Activated naive CD8-positive, alpha-beta T cell treated with anti-CD3 and anti-CD28 coated beads for 36 hours (primary cell): ENCODE measurements at places on chromosomes 6 and 20. TPM values are rescaled to one million over a fixed set of nuclear protein-coding genes. Genes with fewer than 3 reads are reported as not detected.

DNA sequence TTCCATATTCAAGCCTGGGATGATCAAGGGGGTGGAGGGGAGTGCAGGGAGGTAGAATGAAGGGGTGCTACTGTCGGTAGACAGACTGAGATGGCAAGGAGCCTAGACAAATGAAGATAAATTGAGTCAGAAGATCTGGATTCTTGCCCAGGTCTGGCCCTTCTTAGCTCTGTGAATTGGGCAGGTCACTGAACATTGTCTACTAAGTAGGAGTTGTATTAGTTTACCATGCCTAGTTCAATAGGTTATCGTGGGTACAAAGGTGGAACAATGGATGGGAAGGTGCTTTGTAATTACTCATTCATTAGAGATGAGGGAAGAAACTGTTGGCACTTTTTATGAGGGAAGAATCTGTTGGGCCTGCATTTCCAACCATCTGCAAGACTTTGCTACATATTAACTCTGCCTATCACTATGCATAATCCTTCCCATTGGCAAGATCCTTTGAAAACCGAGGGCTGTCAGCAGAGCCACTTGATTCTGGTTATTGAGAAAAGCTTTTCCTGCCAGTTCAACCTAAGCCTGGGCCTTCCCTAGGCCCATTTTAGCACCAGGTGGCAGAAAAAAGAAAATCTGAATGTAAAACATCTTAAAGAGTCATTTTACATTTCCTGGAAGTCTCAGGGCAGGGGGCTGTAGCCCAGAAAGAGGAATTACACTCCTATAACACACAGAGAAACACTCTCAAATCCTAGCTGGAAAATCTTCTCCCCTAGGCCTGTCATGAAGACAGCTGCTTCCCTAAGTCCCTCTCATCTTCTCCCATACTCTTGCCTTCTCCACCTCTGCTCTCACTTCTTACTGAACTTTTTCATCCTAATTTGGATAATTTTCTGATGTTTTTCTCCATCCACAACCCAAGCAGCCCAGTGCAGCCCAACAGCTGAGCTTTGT, 103.5 kb downstream of the CD24 start:
- no peaks in the 10 kb centered on the region for H3K4me1 ChIP-seq
- H3K27me3 ChIP-seq = no peaks in the 10 kb centered on the region
- H3K36me3 ChIP-seq = no peaks in the 10 kb centered on the region
- H3K4me3 ChIP-seq = no peak overlapping the region
- no peak overlapping the region for H3K27ac ChIP-seq

HLA-DMA gene
- total RNA-seq = 16.9 TPM

DNA sequence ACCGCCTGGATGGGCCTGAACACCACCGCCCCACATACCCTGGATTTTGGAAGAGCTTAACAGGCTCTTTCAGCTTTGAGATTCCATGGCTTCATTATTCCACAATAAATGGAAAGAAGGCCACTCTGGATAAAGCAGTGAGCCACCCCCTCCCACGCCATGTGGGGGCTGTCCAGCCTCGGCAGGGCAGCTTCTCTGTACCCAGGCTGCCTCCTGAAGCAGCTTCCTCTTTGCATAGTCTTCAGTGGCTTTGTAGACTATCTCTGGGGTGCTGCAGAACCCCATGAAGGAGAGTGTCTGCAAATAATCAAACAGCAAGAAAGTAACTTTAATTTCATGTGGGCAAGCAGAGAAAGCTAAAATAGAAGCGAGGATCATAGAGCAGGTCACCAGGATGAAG, 96.6 kb upstream of the NXT1 start:
- peaks cover 2% of the 10 kb centered on the region for H3K4me1 ChIP-seq
- H3K36me3 ChIP-seq = no peaks in the 10 kb centered on the region
- no peak overlapping the region for H3K4me3 ChIP-seq

LPIN3 gene
- 1.4 TPM for total RNA-seq

- DNase-seq = no peak
- no peak overlapping the region for H3K27ac ChIP-seq
- H3K4me3 ChIP-seq = no peak overlapping the region
- no peaks in the 10 kb centered on the region for H3K36me3 ChIP-seq
Measured at GRCh38 chr20:46708172-46708860, 1.1 kb upstream of the SLC2A10 start.

DNA sequence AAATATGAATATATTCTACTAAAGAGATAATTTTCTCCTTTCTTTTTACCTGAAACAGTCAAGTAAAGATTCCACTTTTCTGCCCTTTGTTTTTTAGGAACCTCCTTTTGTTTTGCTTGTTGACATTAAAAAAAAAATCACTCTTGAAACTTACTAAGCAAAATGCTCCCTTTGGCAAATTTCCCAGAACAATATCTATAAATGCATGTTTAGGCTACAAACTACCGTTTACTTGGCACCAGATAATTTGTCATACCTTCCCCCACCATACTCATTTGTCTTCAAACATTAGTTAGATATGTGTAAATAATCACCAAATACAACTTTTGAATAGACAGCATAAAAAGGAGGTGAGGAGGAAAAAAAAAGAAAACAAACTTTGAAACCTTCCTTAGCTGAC, 604.7 kb downstream of the RFPL4B start:
- H3K27ac ChIP-seq = no peak overlapping the region
- no peaks in the 10 kb centered on the region for H3K36me3 ChIP-seq

GRCh38 chr6:138307352-138307751, 70.4 kb upstream of the SMIM28 start:
- no peak overlapping the region for H3K4me3 ChIP-seq
- H3K27ac ChIP-seq = no peak overlapping the region
- H3K36me3 ChIP-seq = no peaks in the 10 kb centered on the region
- DNase-seq = no peak
- no peaks in the 10 kb centered on the region for H3K4me1 ChIP-seq

PDE10A gene
- total RNA-seq = not detected

GRCh38 chr6:95923518-95923917, 92.3 kb upstream of the FUT9 start:
- no peak for DNase-seq
- H3K27ac ChIP-seq = no peak overlapping the region
